ENCODE measurements at places on chromosomes 16 and 17.

- DNase-seq = no peak
Observed at GRCh38 chr16:57469917-57470470, 7.5 kb downstream of the POLR2C start.

DNA sequence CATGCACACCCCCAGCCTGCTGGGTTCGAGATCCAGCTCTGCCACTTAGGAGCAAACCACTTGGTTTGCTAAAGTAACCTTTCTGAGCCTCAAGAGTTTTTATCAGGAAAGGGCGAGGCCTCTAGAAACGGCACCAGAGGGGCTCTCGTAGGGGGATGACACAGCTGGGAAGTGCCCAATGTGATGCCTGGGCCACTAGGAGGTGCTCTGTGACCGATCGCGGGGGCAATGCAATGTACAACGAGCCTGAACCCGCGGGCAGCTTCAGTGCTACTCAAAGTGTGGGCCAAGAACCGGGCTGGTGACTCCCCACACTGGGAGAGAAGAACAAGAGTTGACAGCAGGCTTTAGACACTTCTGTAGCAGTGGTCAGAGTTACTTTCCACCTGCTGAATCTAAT lies 9.4 kb downstream of the C16orf89 start:
- peak; percentile 80 for DNase-seq

- DNase-seq = no peak
Observed at GRCh38 chr17:50112694-50113093, 17.3 kb downstream of the SAMD14 start.

DNA sequence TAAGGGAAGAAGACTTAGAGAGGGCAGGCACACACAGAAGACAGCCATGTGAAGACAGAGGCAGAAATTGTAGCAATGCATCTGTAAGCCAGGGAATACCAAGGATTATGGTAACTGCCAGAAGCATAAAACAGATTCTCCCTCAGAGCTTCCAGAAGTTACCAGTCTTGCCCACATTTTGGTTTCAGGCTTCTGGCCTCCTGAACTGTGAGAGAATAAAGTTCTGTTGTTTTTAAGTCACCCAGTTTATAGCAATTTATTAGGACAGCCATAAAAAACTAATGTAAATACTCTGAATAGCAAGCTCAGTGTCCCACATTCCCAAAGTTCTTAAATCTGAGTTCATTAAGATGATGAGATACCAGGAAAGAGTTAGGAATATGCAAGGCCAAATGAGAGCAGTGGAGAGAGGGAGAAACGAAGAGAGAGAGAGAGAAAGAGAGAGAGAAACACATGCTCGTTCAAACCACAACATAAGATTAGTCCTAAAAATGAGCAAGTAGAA lies 123.4 kb downstream of the HS3ST3A1 start:
- no peak for DNase-seq

DNA sequence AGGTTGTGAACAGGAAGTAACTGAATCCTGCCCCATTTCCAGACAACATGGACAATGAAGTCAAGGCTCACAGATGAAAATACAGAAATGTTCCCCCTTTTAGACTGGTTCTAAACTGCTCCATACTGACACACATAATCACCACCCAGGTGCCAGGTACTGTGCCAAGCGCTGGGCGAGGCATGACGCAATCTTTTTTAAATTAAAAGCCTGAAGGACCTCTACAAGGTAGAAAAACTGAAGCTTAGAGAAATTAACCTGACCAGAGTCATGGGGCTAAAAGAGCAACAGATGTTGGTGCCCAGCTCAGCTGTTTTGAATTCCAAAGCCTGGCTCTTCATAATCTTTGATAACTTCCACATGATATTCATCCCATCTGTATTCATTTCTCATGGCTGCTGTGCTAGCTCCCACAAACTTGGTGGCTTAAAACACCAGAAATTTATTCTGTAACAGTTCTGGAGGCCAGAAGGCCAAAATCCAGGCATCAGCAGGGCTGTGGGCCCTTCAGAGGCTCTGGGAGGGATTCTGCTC lies 4.9 kb upstream of the RAB11FIP4 start:
- DNase-seq = no peak

DNA sequence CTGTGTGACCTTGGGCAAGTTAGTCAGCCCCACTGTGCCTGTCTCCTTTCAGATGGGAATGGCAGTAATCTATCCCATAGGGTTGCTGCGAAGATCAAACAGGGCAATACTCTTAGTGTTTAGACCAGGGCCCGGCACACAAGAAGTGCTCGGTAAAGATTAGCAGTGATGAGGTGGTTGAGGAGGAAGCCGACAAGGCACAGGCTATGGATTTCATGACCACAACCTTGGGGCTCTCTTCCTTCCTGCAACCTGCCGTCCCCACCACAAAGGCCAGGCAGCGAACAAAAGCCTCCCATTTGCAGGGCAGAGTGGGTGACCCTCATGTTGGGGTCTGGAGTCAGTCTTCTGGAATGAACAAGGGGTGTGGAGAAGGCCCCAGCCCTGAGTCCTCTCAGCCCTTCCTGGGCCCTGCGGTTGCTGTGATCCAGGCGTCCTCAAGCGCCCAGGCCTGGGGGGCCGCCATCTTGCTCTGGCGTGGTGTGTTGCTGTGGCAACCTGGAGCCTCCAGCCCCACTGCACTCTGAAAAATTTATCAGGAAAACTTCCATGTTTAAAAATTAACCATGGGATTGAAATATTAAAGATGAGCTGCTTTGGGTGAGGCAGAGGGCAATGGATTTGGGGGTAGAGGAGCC lies 9.8 kb downstream of the ADAM11 start:
- DNase-seq = no peak

DNA sequence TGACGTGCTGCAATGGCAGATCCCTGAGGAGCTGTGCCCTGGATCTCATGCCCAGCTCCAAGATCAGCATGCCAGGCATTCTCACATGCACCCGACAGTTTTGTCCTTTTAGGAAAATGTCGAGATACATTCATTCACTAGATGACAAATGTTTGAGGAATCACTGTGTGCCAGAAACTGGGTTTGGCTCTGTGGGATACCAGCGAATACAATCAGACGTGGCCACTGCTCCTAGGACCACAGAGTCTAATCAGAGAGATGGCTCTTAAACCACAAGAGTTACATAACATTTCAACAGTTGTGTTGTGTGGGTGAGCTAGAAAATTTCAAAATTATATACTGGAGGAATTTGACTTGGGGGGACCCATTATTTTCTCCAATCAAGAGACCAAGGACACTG lies 579.7 kb downstream of the CDH13 start:
- no peak for DNase-seq

DNA sequence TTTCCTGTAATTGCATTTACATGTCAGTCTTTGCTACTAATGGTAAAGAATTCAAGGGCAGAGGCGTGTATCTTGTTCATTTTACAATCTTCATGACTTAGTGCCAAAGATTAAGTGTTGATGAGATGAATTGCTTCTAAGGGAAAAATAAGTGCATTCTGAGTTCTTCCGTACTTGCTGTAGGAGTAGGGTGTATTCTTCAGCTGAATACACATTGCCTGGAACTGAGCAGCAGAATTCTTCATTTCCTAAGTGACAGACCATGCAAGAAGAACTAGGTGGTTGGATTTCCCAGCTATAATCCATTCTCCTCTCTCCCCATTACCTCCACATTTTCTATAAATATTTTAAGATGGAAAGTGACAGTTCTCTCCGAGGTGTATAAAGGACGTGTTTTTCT lies 104.8 kb downstream of the CACNG3 start:
- no peak for DNase-seq

GRCh38 chr16:88768071-88768783 lies 16.8 kb downstream of the PIEZO1 start:
- no peak for DNase-seq

DNA sequence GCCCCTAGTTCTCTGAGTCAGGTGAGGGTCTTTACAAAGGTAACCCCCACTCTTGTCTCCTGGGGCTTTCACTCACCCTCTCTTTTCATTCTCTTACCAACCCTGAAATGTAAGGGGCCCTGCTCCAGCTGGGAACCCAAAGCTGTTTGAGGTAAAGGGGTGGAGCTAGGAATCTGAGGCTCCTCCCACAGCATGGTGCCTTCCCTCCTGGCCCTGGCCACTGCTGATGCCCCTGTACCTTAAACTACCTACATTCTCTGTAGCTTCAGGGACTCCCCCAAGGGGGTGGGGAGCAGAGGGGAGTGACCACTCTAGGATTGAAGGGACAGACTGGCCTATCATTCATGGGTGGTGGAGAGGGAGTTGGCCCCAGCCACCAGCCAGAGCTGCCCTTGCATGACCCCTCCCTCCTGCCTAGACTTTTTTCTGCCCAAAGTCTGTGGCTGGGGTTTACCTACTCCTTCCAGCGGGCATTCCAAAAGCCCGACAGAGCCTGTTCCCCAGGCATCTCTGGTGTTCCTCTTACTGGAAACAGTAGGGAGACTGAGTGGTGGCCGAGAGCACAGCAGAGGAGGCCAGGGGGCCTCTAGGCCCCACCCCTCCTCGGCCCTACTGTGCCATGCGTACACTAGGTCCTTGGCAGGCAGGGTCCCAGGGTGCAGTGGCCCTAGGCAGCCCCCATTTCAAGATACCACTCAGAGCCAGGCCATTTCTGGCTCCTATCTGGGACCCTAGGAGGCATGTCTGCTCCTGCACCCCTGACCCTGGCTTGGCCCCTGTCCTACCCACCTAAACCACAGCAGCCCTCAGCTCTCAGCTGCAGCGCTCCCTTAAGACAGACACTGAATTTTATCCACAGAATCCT lies 9.5 kb downstream of the DOK4 start:
- peak; percentile 62 for DNase-seq

- DNase-seq = peak; percentile 80
Observed at GRCh38 chr16:82639666-82640336, 13.0 kb downstream of the CDH13 start.

GRCh38 chr17:48307255-48307654 lies 122.8 kb downstream of the SKAP1 start:
- DNase-seq = no peak

- no peak for DNase-seq
Observed at GRCh38 chr17:50192144-50192617, 9.2 kb downstream of the COL1A1 start.

- DNase-seq = no peak
Observed at GRCh38 chr17:80424878-80425765, 10.2 kb downstream of the ENDOV start.
